IMR-90 (cell line): ENCODE measurements at places on chromosomes 12 and 14. TPM values are rescaled to one million over a fixed set of nuclear protein-coding genes. Genes with fewer than 3 reads are reported as not detected.
A peak's percentile ranks its signal among the peaks of the same experiment; 100 is the strongest.

DNA sequence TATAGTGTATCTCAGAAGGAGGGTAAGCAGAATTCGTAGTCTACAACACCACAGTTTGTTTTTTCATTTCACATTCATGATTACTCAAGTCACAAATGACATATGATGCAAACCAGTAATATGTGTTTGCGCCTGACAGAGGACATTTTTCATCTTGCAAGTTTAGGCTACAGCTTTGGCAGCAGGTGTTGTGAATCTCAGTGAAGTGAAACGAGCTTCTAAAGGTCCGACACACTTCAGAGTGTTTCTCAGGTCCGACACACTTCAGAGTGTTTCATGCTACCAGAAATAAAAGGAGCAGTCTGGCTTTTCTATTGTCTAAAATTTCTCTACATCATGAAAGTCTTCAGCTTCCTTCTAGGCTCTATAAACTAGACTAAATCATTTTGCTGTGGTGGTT is 22.7 kb downstream of the CLEC14A start:
- no peak for DNase-seq

DNA sequence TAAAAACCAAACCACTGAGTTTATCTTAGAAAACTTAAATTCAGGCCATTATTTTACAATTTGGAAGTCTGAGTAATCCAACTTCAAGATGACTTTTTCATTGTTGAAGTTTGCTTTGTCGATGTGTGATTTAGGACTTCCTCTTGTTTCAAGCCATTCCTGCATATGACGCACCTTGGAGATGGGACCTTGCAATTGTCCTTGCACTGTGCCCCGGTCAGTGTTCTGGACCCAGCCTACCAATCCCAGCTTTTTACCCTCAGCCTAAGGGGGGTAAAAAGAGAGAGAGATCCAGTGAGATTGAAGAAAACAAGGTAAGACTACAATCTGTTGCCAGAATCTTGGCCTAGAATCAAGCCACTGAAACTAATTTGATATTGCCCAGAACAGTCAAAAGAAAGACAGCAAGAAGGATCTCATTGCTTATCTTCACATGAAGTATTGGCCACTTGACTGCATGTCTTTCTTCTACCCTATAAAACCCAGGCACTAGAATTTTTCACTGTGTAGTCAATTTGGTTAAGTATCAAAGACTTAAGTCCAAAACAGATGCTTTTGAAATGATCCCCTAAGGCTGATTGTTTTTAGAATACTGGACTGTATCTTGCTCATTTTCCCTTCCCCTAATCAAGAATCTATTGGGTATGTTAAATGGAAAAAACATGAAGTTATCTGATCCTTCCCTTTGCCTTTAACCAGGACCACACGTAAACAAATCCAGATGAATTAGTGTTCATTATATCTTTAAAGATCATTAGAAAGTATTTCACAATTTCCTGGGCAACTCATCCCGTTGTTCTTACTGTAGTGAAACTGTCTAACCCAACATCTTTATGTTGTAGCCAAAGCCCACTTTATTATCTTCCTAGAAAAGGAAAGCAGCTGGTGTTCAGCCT is 2.4 kb upstream of the MLH3 start:
- DNase-seq = no peak

DNA sequence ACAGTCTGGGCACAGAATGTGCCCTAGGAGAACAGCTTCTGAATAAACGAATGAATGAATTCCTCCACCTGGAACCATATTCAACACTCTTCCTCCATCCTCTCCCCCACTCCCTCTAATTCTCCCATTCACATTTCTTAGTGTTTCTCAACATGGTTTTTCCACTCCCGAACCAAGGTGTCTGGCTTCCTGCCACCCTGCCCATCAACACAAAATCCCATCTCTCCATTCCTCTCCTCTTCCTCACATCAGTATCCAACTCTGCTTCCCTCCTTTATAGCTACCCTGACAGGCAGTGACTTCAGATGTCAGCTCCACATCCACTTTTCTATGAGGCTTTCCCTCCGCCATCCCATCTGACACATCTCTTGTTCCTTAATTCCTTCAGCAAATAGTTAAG is 2.9 kb downstream of the TNFRSF1A start:
- no peak for DNase-seq

GRCh38 chr14:32865827-32866376 is 72.8 kb upstream of the NPAS3 start:
- DNase-seq = no peak

DNA sequence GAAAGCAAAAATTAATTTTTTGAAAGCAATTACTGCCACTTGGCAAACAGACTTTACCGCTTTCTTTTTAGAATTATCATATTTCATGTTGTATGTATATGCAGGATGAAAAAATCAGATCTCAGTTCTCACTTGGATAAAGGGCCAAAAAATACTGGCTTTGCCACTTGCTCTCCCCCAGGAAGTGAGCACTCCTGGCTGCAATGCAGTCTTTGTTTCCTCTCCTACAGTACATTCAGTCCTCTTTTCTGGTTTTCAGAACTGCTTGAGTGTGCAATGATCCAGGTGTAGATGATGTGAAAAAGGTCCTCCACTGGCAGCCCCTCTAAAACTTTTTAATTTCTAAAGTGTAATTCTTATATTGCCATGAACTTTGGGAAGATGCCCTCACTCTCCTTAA is 183.4 kb downstream of the SLC25A21 start:
- no peak for DNase-seq

DNA sequence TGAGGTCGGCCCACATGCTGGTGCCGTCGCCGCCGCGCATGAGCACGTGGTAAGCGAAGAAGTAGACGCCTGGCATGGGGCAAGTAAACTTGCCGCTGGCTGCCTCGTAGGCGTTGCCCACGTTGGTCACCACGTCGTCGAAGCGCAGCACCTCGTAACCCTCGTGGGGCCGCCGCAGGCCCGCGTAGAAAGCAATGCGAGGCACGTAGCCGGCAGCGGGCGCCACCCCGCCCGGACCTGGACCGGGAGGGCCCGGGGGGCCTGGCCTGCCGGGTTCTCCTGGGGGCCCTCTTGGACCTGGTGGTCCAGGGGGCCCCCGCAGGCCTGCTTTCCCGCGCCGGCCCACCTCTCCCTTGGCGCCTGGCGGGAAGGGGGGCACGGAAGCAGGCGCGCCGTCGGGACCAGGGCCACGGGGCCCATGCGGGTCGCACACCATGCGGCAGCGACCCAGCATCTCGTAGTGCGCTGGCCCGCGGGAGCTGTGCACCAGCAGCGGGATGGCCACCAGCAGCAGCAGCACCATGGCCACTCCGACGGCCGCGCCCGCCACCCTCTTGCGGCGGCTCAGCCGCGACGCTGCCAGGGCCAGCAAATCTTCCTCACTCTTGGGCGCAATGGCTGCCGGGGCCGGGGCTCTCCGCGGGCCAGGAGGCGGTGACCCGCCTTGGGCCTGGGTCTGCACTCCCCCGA is 888 bp downstream of the C1QL4 start:
- no peak for DNase-seq

GRCh38 chr14:79571366-79571765 is 639.9 kb downstream of the DIO2 start:
- DNase-seq = no peak

DNA sequence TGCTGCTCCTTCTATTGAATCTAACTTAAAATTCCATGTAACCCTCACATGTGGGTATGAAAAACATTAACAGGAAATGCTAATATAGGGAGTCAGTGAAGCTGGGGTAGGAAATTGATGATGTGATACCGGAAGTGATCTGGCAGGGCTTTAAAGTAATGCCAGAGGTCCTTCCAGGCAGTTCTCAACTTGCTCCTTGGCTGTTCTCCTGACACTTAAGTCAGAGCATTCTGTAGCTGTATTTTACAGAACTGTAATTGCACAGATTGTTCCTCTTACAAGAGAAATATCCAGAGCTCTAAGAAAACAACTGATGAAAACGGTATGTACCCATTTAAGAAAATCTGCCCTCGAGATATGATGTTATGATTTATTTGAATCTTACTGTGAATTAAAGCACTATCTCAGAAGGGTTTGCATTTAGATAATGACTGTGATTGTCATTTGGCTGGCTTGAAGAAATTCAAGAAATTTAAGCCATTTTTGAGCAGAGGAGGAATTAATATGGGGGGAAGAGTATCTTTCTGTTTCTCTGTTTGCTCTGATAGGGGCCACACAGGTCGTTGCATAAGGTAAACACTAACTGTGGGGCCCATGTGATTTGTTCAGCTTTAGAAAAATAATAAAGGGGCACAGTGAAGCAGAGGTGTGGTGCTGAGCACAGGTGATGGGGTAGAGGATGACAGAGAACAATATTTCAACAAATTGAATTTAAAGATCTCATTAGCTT is 88.4 kb downstream of the BBS10 start:
- peak; percentile 94 for DNase-seq

GRCh38 chr12:111074965-111075364 is 154.6 kb upstream of the MYL2 start:
- DNase-seq = no peak

GRCh38 chr14:69675877-69676416 is 64.6 kb downstream of the SUSD6 start:
- DNase-seq = no peak

GRCh38 chr12:114703060-114703493 is 19.1 kb upstream of the TBX3 start:
- DNase-seq = no peak

- peak; percentile 40 for DNase-seq
Observed at GRCh38 chr12:106345746-106346145, 11.8 kb upstream of the POLR3B start.

GRCh38 chr12:120996133-120996746 is 17.9 kb downstream of the HNF1A start:
- DNase-seq = no peak

GRCh38 chr12:61011767-61012423 is 1248.3 kb upstream of the USP15 start:
- no peak for DNase-seq

GRCh38 chr12:52555577-52555976 is 2.6 kb upstream of the KRT71 start:
- no peak for DNase-seq

- DNase-seq = no peak
Observed at GRCh38 chr12:67893022-67893580, 96.1 kb upstream of the IFNG-AS1 start.

- no peak for DNase-seq
Observed at GRCh38 chr14:97945631-97946030, 1148.4 kb downstream of the VRK1 start.

DNA sequence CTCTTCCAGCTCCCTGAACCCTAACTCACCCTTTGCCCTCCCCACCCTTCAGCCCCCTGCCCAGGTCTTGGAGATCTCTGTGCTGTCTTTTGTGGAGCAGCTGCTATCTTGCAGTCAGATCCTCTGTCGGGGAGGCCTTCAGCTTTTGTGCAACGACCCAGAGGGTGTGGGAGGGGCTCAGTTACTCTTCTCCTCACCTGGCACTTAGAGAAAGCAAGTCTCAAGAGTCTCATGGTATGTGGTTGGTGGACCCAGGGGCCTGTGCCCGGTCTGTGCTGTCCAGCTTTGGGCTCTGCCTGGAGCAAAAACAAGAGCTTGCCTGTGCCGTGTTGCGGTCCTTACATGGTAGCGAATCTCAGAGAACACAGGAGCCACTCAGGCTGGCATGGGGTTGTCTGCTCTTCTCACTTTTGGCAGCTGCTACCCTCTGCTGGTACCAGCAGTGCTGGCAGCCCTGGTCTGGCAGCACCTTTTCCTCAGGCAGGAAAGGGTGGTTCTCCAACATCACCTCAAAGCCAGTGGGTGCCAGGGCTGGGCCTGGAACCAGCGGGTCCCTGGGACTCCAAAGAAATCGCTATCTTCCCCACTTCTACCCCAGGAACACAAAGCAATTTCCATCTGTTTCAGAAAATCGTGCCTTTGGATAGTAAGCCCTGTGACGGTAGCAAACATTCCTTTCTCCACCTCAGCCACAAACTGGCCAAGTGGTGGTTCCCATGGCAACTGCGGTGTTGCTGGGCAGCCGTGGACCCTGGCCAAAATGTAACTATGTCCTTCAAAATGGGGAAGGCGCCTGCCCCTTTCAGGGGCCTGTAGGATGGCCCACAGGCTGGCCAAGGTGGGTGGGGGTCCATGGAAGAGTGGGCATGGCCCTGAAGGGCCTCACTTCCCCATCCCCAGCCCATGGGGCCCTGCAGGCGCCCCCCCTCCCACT is 90.0 kb downstream of the RIN3 start:
- peak; percentile 83 for DNase-seq

GRCh38 chr14:95500201-95500681 is 16.2 kb downstream of the SYNE3 start:
- DNase-seq = no peak

DNA sequence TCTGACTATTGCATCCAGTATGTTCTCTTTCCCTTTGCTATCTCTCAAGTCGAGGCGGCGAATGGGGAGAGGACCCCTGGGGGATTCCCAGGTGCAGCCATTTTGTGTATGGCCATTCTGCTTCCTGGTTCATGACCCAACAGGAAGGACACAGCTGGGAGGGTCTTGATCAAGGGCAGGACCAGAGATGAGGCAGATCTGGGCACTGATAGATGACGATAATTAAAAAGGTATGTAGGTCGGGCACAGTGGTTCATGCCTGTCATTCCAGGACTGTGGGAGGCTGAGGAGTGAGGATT is 73.9 kb downstream of the EID3 start:
- no peak for DNase-seq

GRCh38 chr14:58397156-58397555 is 1.4 kb downstream of the TOMM20L start:
- DNase-seq = no peak

- DNase-seq = peak; percentile 81
Observed at GRCh38 chr12:79624378-79624777, 66.4 kb downstream of the PAWR start.

DNA sequence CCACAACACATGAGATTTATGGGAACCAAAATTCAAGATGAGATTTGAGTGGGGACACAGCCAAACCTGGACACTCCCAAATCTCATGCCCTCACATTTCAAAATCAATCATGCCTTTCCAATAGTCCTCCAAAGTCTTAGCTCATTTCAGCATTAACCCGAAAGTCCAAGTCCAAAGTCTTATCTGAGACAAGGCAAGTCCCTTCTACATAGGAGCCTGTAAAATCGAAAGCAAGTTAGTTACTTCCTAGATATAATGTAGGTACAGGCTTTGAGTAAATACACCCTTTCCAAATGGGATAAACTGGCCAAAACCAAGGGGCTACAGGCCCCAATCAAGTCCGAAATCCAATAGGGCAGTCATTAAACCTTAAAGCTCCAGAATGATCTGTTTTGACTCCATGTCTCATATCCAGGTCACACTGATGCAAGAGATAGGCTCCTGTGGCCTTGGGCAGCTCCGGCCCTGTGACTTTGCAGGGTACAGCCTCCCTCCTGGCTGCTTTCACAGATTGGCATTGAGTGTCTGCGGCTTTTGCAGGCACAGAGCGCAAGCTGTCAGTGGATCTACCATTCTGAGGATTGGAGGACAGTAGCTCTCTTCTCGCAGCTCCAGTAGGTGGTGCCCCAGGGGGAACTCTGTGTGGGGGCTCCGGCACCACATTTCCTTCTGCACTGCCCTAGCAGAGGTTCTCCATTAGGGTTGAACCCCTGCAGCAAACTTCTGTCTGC is 60.1 kb downstream of the LRIG3 start:
- DNase-seq = no peak

Gene PZP
- polyA plus RNA-seq = not detected in 2 replicates

Gene UNC79
- polyA plus RNA-seq = under 0.01 and 0.03 TPM in 2 replicates

Gene LTBR
- polyA plus RNA-seq = 62.5 and 66.0 TPM in 2 replicates

Gene LLPH
- polyA plus RNA-seq = 13.0 and 17.0 TPM in 2 replicates

Gene BCL11B
- not detected in 2 replicates for polyA plus RNA-seq

Gene OR11H12
- not detected in 2 replicates for polyA plus RNA-seq

Gene KRT71
- polyA plus RNA-seq = not detected in 2 replicates

Gene MYO1H
- polyA plus RNA-seq = not detected in 2 replicates

Gene ACSS3
- 0.47 and 0.84 TPM in 2 replicates for polyA plus RNA-seq

Gene FGFR1OP2
- polyA plus RNA-seq = 21.3 and 26.7 TPM in 2 replicates

Gene SMCO2
- 0.19 and 0.33 TPM in 2 replicates for polyA plus RNA-seq

Gene STXBP6
- 12.1 and 14.2 TPM in 2 replicates for polyA plus RNA-seq

Gene AMHR2
- polyA plus RNA-seq = not detected in 2 replicates

Gene MARCHF9
- 4.7 and 5.4 TPM in 2 replicates for polyA plus RNA-seq

Gene TSPAN19
- polyA plus RNA-seq = not detected in 2 replicates

Gene FIGNL2
- polyA plus RNA-seq = 0.09 and 0.12 TPM in 2 replicates

Gene OR6C76
- polyA plus RNA-seq = not detected in 2 replicates
